ENCODE measurements at places on chromosomes 3 and 15. TPM values are rescaled to one million over a fixed set of nuclear protein-coding genes. Genes with fewer than 3 reads are reported as not detected.

GRCh38 chr3:48058091-48058490, 41.9 kb upstream of the MAP4 start:
- peaks cover 13% of the 10 kb centered on the region for H3K4me1 ChIP-seq
- H3K36me3 ChIP-seq, result peaks cover 23% of the 10 kb centered on the region
- no peak overlapping the region for H3K4me3 ChIP-seq
- DNase-seq, result no peak
- no peak overlapping the region for H3K27ac ChIP-seq

GRCh38 chr15:90414408-90415028, 26.5 kb downstream of the IQGAP1 start:
- H3K27ac ChIP-seq, result peak overlapping the region; percentile 97
- DNase-seq, result peak; percentile 71
- H3K36me3 ChIP-seq, result peaks cover 38% of the 10 kb centered on the region
- H3K4me1 ChIP-seq, result peaks cover 63% of the 10 kb centered on the region

DNA sequence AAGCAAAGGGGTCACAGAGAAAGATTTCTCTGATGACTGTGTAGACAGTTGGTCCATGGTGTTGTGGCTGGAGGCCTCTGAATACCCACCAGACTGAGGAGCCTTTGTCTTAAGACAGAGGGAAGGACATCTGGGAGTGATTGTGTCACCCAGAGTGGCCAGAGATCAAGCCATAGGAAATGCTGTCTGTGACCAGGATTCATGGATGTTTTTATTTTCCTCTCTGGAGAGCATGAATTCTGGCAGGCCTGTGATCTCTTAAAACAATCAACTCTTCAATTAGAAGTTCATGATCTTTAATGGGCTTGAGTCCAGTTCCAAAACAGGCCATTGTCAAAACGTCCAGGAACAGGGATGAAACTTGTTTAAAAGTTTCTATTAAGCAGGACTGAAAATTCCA, 198.9 kb upstream of the CTDSPL start:
- H3K36me3 ChIP-seq, result no peaks in the 10 kb centered on the region
- no peak for DNase-seq
- no peak overlapping the region for H3K4me3 ChIP-seq
- H3K27me3 ChIP-seq, result no peaks in the 10 kb centered on the region

The GCHFR gene
- total RNA-seq, result 34.7 TPM

GRCh38 chr3:71579935-71580406, 3.6 kb downstream of the FOXP1 start:
- H3K4me3 ChIP-seq, result peak overlapping the region; percentile 88
- DNase-seq, result no peak
- no peak overlapping the region for H3K27ac ChIP-seq
- H3K27me3 ChIP-seq, result peaks cover 21% of the 10 kb centered on the region

DNA sequence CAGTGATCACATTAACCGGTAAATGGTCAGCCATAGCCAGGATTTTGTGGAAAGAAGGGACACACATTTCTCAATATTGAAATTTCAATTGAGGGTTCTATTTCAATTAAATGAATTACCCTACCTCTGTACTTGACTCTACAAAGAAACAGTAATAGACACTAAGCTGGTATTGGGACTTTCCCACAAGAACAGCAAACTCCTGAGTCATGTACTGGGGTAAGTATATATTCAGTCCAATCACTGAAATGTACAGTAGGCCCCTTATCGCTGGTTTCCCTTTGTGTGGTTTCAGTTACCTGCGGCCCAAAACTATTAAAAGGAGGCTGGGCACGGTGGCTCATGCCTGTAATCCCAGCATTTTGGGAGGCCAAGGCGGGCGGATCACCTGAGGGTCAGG, 17.6 kb downstream of the ASB14 start:
- no peak overlapping the region for H3K4me3 ChIP-seq
- peaks cover 1% of the 10 kb centered on the region for H3K4me1 ChIP-seq
- H3K36me3 ChIP-seq, result peaks cover 25% of the 10 kb centered on the region
- no peak overlapping the region for H3K27ac ChIP-seq
